ENCODE measurements at places on chromosomes 11 and 22.

- DNase-seq, result no peak
Measured at GRCh38 chr22:37062702-37063381, 11.3 kb downstream of the KCTD17 start.

DNA sequence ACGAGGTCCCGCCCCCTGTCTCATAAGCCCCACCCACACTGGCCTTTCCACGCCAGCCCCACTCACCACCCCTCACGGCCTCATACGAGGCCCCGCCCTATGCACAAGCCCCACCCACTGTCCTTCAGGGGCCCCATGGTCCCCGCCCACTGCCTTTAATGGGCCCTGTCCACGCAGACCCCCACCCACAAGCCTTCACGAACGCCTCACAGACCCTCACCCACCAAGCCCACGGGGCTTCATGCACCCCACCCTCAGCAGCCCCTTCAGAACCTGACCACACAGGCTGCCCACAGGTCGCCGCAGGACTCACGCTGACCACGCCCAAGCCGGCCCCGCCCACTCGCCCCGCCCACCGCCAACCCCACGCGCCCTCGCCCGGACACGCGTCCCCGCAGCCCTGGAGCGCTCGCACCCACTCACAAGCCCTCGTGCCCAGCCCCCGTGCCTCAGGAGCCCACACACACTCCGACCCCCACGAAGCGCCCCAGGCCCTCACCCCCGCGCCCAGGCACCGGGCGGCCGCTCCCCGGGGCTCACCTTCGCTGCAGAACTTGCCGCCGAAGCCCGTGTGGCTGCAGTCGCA, 10.5 kb downstream of the NRXN2 start:
- DNase-seq, result no peak

DNA sequence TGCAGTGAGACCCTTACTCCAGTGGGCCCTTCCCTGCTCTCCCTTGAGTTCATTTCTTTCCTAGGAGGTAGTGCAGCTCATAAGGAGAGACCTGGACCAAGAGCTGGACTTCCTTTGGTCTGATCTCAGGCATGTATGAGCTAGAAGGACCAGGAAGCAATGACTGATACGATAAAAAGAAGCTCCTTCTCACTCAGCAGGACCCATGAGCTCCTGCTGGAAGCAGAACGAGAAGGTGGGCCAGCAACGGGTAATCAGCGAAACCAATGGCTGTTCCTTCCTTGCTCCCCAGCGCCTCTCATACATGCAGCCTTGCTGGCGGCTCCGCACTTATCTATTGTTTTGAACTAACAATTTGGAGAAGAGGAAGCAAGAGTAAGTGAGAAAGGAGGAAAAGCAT, 56.8 kb downstream of the RPUSD4 start:
- DNase-seq, result no peak

GRCh38 chr11:129286813-129287212, 88.8 kb upstream of the BARX2 start:
- no peak for DNase-seq

DNA sequence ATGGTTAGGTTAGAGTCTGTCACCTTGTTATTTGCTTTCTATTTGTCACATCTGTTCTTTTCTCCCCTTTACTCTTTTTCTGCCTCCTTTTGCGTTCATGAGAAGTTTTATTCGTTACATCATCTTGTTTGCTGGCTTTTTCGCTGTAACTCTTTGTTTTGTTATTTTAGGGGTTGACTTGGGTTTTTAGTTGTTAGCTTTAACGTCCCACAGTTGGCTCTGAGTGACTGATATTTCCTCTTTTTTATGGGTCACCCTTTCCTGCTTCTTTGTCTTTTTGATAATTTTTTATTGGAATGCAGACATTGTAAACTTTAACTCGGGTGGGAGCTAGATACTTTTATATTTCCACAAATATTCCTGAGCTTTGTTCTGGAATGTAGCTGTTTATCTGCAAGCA, 13.3 kb upstream of the TNNT3 start:
- no peak for DNase-seq

DNA sequence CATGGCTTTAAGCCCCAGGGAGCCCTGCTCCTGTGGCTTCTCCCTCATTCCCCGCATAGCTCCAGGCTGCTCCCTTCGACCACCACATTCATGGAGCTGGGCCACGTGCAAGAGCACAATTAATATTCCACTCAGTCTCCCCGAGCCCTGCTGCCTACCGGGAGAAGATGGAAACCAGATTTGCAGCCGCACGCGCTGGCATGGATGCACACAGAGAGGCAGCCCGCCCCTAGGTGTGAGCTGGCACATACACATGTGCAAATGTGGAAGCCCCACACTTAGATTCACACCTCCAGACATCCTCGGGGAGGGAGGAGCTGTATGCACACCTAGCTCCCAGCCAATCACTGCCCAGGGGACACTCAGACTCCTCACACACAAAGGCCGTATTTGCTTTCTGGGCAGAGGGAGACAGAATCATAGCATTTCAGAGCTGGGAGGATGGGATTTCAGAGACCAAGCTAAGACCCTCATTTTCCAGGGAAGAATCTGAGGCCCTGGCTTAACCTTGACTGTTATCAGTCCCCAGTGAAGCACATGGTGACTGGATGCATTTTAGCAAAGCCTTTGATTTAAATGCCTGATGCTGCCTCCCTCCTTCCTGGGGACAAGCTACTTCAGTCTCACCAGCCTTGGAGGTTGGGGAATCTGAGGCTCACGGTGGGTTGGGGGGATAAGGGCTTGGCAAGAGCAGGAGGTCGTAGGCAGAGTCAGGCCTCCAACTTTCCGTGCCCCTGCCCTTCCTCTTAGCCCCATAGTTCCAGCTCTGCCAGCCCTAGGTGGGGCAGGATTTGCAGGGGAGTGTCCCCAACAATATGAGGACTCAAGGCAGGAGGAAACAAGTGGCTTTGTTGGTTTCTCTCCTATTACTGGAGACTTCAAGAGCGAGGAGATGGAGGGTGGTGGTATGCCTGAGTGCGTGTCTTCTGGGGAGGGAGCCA, 5.3 kb upstream of the CREB3L1 start:
- no peak for DNase-seq

DNA sequence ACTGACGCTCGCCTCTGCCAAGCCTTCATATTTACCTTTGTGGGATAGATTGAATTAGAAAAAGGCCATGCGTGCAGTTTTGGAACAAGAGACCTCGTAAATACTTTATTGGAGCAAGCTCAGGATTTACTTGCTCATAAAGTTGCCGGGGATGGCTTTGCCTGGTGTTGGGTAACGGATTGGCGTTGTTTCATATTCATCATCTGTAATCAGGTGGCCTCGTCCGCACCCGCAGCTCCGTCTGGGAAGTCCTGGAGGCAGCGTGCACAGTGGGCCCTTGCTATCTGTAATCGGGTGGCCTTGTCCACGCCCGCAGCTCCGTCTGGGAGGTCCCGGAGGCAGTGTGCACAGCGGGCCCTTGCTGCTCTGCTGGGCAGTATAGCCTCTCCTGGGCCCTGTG, 1209.3 kb downstream of the BRD1 start:
- DNase-seq, result no peak

GRCh38 chr11:108620958-108621772, 27.6 kb upstream of the EXPH5 start:
- DNase-seq, result no peak

- no peak for DNase-seq
Measured at GRCh38 chr11:110297726-110298300, 1.4 kb upstream of the RDX start.

- DNase-seq, result no peak
Measured at GRCh38 chr11:67649634-67650510, 658 bp downstream of the ACY3 start.

DNA sequence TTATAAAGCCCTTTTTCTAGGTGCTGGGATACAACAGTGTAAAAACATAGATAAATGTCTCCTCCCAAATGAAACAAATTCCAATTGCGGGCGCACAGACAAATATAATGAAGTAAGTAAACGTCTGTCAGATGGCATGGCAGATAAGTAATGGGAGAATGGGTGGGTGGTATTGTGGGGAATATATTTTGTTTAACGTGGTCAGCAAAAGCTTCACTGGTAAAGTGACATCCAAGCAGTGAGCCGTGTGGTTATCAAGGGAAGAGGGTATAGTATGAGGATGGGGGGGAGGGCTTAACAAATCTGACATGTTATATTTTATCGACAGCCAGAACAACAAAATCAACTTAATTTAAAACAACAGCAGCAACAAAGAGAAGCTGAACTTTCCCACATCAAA, 1.2 kb downstream of the SVIP start:
- DNase-seq, result no peak

GRCh38 chr11:104476454-104476853, 312.5 kb upstream of the PDGFD start:
- DNase-seq, result no peak

DNA sequence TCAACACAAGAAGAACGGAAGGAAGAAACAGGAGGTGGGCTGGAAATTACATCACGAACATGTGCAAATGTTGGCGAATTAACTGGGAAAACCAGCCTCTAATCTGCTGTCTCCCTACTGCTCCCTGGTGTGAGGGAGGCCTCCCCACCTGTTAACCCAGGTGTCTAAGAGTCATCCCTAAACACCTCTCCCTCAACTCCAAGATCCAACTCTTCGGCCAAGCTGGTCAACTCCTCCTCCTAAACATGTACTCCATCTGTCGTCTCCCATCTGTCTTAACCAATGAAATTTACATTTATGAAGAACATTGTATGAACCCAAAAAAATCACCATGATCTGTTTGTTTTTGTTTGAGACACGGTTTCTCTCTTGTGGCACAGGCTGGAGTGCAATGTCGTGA, 154.2 kb downstream of the LARGE1 start:
- DNase-seq, result no peak

- no peak for DNase-seq
Measured at GRCh38 chr22:25386538-25386884, 167.1 kb downstream of the CRYBB2 start.

DNA sequence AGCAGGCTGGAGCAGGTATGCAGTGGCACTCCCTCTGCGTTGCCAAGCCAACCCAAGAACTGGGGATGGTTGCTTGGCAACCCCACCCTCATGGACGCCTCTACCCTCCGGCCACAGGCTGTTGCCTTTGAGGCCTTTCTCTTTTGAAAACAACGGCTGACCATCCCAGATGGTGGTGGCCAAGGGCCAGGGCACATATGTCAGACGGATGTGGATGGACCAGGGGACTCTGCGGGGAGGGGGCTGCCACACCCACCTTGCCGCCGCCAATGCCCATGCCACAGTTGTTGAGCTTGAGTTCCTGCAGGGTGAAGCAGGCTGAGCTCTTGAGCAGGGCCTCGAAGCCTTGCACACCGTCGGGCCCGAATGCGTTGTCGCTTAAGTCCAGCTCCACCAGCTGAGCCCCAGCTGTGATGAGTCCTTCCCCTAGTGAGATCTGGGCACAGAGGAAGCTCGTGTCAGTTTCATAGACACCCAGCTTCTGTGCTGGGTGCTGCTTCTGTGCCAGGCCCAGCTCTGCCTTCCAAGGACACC, 21.5 kb downstream of the RANGAP1 start:
- DNase-seq, result no peak

- DNase-seq, result no peak
Measured at GRCh38 chr11:118071416-118072030, 5.4 kb upstream of the TMPRSS4 start.

DNA sequence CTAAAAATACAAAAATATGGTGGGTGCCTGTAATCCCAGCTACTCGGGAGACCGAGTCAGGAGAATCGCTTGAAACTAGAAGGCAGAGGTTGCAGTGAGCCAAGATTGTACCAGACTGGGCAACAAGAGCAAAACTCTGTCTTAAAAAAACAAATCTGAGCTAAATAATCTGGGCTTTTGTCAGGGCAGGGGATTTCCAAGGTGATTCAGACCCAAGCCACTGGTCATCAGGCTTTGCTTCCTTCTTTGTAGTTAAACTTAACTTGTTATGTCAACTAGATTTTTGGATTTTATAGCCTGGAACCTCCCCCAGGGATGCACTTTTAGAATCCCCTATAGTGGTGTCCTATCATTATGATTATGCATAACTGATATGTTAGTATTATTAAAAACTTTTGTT, 27.0 kb upstream of the SLC22A8 start:
- no peak for DNase-seq

DNA sequence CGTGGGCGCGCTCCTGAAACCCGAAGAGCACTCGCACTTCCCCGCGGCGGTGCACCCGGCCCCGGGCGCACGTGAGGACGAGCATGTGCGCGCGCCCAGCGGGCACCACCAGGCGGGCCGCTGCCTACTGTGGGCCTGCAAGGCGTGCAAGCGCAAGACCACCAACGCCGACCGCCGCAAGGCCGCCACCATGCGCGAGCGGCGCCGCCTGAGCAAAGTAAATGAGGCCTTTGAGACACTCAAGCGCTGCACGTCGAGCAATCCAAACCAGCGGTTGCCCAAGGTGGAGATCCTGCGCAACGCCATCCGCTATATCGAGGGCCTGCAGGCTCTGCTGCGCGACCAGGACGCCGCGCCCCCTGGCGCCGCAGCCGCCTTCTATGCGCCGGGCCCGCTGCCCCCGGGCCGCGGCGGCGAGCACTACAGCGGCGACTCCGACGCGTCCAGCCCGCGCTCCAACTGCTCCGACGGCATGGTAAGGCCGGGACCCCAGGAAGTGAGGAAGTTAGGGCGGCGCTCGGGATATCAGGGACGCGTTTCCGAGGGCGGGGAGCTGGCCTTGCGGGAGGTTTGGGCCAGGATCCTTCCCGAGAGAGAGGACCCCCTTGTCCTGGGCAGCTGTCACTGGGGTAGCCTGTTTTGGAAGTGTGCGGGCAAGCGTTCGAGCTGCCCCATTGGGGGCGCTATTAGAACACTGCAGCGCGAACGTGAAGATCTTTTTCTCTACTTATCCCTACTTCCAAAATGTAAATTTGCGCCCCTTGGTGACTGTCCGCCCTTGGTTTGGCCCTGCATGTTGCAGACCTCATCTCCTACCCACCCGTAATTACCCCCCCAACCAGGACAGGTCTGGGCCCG, 796 bp downstream of the MYOD1 start:
- DNase-seq, result no peak

DNA sequence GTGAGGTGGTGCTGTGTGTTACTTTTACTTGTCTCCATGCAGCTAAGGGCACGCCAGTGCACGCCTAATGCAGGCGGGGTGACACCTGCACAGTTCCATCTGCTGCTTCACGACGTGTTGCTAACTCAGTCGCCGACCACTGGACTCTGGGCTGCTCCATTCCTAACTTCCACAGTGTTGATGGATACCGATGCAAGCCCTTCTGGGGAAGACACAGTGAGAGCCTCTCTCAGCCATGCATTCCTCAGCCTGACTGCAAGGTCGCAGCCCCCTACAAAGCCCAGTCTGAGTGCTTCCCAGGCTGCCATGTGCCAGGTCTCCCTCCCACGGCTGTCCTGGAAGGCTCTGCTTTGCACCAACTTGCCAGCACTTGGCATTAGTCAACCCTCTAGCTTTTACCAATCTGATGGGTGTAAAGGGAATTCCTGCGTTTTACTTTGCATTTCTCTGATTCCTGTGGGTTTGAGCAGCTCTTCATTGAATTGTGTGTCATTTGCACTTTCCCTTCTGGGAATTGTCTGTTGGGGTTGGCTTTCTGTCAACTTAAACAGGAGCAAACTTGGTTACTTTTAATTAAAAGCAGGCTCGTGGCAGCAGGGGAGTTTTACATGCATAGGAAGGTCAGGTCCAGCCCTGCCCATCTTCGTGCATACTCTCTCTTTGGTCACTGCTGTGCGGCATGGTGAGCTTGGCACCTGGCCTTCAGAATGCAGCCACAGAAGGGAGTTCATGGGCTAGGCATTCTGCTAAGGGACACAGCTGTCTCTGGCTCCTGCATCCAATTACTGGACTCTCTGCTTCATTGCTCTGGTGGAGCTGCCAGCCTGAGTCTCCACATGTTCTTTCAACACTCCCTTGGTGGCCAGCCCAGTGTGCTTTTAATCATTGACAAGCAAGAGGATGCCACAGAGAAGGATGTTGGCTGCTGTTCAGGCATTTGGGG, 34.6 kb upstream of the SHANK2 start:
- no peak for DNase-seq

GRCh38 chr11:121688860-121689614, 236.3 kb upstream of the SORL1-AS1 start:
- DNase-seq, result no peak

GRCh38 chr11:86735451-86736290, 63.3 kb upstream of the ME3 start:
- DNase-seq, result no peak

Measured in stimulated activated CD8-positive, alpha-beta memory T cell treated with anti-CD3 and anti-CD28 coated beads, Interleukin-7, amount 100 ng/mL, for 48 hours (primary cell).